ENCODE measurements at places on chromosomes 5 and 9.
A peak's percentile ranks its signal among the peaks of the same experiment; 100 is the strongest.

DNA sequence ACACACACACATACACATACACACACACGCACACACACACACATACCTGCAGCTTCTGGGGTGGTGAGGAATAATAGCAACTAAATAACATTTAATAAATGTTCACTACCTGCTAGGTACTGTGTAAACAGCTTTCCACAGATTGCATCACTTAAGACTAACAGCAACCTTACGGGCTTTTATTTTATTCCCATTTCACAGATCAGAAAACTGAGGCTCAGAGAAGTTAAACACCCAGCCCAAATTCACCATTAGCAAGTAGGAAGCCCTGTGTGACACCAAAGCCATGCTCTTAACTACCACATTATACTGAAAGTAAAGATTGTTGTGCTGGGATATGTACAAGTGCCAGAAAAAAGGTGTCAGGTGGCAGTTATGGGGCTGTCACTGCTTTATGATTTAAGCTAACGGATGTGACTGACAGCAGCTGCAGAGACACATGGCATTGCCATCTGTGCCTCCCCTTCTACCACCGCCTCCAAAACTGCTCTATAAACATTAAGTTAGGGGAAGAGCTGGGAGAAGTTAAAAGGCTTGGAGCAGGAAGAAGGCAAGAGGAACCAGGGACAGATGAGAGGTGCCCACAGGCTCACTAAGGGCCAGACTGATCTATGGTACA is 13.6 kb downstream of the MTMR12 start:
- no peak for DNase-seq

DNA sequence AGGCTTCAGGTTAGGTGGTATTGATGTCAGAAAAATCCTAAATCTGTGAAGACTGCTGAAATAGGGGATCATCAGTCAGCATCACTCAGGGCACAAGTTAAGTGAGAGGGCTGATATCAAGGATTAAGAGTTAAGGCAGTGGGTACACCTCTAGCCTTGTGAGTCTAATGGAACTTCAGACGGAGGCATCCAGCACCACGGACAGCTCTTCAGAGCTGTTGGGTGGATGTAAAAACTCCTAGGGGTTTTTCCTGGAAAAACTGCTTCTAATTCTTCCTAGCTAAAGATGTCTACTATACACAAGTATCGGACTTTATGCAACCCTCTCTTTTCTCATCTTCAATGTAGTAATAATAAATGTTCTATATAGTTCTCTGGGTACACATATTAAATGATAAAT is 165.9 kb downstream of the SH3GL2 start:
- peak; percentile 59 for DNase-seq

DNA sequence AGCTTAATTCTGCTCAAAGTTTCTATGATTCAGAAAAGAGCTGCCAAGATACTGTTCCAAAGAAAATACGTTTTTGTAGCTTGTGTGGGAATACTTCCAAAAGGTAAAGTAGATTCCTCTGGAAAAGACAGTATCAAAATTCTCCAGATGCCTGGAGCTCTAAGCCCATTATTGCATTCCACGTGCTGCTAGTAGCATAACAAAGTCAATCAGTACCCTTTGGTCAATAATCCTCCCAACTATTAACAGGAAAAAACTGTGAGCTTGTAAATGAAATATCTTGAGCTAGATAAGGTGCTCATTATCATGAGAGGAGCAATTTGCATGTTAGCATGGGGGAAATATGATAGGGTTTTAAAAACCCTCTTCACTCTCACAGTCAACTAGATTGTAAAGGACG is 229.5 kb upstream of the TYRP1 start:
- no peak for DNase-seq

- no peak for DNase-seq
Observed at GRCh38 chr9:110897943-110898342, 140.3 kb downstream of the LPAR1 start.

DNA sequence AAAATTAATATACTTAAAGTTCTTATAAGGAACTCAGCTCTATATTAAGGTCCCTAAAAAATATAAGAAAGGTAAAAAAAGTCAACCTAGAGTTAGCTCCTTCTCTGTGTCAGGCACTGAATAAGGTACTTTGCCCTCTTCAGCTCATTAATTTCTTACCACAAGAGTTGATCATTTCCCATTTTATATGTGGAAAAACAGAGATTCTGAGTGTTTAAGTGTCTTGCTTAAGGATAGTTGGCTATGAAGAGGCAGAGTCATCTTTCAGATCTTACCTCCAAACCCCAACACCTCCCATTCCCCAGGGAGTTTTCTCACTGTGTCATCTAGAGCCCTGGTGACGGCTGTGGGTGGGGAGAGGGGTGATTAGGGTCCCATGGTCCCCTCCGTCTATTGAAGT is 40.6 kb downstream of the INSYN2B start:
- no peak for DNase-seq

GRCh38 chr9:68532131-68532530 is 8.6 kb downstream of the TMEM252 start:
- no peak for DNase-seq

- DNase-seq: no peak
Observed at GRCh38 chr9:10903969-10904368, 291.2 kb upstream of the PTPRD start.

DNA sequence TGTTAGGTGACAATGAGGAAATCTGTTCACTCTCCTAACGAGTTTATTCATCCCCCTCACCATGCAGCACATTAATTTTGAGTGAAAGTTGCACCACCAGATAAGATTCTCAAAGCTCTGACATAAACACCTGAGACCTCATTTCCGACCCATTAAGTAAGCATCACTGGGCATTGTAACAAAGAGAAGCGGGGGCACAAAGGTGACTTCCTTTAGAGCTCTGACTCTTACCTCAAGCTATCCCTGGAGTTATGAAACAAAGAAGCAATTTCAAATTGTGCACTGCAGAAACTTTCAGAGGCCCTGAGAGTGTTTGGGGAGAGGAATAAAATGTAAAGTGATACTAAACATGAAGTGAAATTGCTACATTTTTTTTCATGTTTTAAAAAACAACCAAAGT is 29.5 kb downstream of the C5orf15 start:
- DNase-seq: no peak

GRCh38 chr9:77488439-77489126 is 159.5 kb downstream of the GNA14 start:
- DNase-seq: no peak

DNA sequence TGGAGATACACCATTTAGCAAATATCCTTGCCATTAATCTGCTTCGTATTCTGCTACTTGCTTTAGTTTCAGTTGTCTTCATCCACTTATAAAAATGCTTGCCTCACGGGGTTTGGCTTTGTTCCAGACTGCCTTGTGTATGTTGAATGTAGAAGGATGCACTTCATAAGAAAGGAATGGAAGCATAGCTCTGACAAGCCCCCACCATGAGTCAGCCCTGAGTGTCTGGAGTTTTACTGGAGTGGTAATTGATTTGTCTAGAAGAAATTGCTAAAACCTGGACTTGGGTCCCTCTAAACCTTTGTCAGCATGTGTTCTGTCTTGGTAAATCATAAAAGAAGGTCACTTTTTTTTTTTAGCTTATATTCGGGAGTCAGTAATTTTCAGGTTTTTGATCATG is 4.6 kb downstream of the TEX48 start:
- peak; percentile 95 for DNase-seq

GRCh38 chr5:58156973-58157701 is 302.7 kb downstream of the PLK2 start:
- DNase-seq: peak; percentile 84

DNA sequence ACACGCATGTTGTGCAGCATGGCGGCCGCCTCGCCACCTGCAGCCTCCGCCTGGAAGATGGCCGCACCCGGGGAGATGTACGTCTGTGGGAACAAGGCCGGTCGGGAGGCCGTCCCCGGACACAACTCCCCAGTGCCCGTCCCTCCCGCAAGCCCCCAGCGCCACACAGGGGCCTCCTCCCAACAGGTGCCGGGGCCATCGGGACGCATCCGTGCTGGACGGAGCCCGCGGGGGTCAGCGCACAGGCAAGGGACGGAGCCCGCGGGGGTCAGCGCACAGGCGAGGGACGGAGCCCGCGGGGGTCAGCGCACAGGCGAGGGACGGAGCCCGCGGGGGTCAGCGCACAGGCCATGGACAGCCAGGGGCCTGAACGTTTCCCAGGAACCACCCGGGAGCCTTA is 26.5 kb downstream of the SLC12A7 start:
- no peak for DNase-seq

GRCh38 chr9:92506184-92506857 is 24.0 kb upstream of the ASPN start:
- DNase-seq: no peak

- no peak for DNase-seq
Observed at GRCh38 chr5:95172659-95173058, 112.2 kb downstream of the MCTP1 start.

DNA sequence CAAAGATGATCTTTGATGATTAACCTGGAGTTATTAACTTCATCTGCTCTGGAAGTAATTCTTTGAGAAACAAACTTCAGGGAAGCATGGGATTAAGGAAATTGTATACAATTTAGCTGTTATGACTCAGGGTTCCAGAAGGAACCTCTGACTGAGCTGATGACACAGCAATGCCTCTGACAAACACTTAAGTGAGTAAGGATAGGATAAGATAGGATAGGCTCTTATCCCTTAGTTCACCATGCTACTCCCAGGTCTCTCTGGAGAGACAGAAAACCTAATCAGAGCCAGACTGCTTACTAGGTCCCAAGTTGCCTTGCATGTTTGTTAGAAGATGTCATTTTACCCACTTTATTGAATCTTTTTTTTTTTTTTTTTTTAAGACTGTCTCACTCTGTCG is 12.6 kb upstream of the TMEM38B start:
- peak; percentile 59 for DNase-seq

GRCh38 chr5:57324181-57324580 is 150.3 kb downstream of the GPBP1 start:
- no peak for DNase-seq

GRCh38 chr5:107011605-107012004 is 659.1 kb downstream of the EFNA5 start:
- no peak for DNase-seq

- DNase-seq: no peak
Observed at GRCh38 chr5:31213705-31214121, 20.2 kb downstream of the CDH6 start.

- peak; percentile 92 for DNase-seq
Observed at GRCh38 chr9:95127249-95128176, 190.0 kb downstream of the FANCC start.

DNA sequence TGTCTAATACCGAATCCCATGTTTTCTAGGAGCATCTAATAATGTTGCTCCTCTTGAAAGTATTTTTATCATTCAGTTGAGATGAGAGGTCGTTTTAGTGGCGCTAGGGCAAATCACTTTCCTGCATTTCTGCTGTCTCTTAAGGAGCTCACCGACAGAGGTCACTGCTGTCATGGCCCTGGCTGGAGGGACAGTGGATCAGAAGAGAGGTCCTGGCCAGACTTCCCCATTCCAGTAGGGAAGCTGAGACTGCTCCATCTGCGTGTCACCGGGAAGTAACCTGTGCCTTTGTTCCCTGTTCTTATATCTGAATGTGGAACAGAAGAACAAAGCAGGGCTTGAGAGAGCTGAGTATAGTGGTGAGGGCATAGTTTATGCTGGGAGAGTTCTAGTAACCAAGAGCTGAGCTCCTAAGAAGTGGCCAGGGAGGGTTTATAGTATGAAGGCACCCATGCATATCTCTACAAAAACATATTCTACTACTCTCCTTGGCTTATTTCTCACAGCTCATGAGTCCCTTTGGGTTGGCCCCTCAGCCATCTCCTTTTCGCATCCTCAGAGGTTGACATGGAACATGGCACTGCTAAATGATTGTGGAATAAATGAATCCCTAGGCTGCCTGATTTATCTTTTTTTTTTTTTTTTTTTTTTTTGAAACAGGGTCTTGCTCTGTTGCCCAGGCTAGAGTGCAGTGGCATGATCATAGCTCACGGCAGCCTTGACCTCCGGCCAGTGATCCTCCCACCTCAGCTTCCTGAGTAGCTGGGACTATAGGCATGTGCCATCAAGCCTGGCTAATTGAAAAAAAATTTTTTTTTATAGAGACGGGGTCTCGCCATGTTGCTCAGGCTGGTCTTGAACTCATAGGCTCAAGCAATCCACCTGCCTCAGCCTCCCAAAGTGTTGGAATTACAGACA is 27.2 kb downstream of the ATP6V0E1 start:
- DNase-seq: peak; percentile 76

DNA sequence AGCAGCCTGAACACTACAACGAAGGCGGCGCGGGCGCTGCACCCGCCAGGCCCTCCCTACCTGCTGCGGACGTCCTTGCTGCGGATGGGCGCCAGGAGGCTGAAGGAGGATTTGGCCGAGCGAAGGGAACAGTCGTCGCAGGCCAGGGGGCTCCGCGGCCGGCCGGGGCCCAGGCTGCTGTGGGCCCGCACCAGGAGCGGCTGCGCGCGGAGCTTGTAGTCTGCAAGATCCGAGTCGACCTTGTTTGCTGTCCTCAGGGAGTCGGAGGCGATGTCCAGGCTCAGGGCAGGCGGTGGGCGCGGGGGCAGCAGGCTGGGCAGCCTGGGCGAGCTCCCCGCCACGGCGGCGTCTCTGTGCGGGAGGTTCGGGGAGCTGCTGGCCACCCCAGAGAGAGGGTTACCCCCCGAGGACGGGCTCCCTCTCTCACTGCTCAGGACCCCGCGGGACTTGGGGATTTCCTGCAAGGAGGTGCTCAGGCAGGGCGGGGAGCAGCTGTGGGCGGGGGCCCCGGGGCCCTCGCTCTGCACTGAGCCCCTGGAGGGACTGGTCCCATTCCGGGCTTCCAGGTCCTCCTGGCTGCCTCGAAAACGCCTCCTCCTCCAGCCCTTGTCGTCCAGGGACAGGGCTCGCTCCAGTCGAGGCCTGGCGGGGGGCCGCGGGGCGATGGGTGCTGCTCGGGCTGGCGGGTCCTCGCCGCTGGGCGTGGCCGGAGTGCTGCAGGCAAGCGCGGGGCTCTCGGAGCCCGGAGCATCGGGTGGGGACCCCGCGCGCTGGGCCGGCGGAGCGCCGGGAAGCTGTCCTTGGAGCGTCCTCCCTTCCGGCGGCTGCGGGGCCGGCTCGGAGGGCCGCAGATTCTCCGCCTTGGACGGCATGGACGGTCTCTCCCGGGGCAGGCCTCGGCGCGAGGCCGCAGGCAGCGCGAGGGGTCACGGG is 831 bp downstream of the INPP5E start:
- peak; percentile 64 for DNase-seq

DNA sequence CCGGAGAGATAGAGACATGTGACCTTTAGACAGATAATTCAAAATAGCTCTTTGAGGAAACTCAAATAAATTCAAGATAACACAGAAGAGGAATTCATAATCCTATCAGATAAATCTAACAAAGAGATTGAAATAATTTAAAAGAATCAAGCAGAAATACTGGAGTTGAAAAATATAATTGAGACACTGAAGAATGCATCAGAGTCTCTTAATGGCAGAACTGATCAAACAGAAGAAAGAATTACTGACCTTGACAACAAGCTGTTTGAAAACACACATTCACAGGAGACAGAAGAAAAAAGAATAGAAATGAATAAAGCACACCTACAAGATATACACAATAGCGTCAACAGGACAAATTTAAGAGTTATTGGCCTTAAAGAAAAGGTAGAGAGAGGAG is 40.4 kb upstream of the DEPDC1B start:
- DNase-seq: no peak

- no peak for DNase-seq
Observed at GRCh38 chr5:55154873-55155272, 5.1 kb upstream of the GPX8 start.

GRCh38 chr5:135895474-135896006 is at the start of gene IL9:
Gene IL9, minus strand, starts transcription at chr5:135895841. Its CDS starts 25 bp downstream, at chr5:135895816.
- no peak for DNase-seq

GRCh38 chr9:86983249-86983619 is 35.9 kb upstream of the GAS1 start:
- DNase-seq: no peak

Measured in islet precursor cell (in vitro differentiated cells).